ENCODE measurements at places on chromosomes 4 and X. TPM values are rescaled to one million over a fixed set of nuclear protein-coding genes. Genes with fewer than 3 reads are reported as not detected.

The TCP11X2 gene
- not detected for total RNA-seq

The HPGDS gene
- total RNA-seq = 2.5 TPM

The DGAT2L6 gene
- total RNA-seq = not detected

The EOLA2 gene
- 21.5 TPM for total RNA-seq

The UGT2B17 gene
- not detected for total RNA-seq

The XAGE2 gene
- not detected for total RNA-seq

The DCUN1D4 gene
- 68.3 TPM for total RNA-seq

The ENPEP gene
- 3.1 TPM for total RNA-seq

The TMEM150C gene
- total RNA-seq = 9.7 TPM

GRCh38 chrX:19760345-19760744 is 127.1 kb downstream of the SH3KBP1 start:
- DNase-seq = no peak

- no peak for DNase-seq
Observed at GRCh38 chr4:159266981-159267868, 164.3 kb downstream of the RAPGEF2 start.

- no peak for DNase-seq
Observed at GRCh38 chrX:153596981-153597750, 1.8 kb downstream of the CCNQ start.

DNA sequence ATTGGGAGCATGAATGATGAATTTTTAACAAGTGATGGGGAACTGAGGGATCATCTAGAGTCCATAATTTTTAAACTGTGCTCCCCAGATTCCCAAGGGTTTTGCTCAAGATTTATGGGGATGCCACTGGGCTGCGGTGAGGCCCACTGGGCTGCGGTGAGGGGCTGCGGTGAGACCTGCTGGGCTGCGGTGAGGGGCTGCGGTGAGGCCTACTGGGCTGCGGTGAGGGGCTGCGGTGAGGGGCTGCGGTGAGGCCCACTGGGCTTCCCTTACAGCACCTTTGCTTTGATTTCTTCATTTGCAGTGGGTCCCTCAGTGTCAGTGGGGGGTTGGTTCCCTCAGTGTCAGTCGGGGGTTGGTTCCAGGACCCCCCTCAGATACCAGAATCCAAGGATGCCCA is 47.4 kb upstream of the ATOH1 start:
- DNase-seq = no peak

GRCh38 chr4:85209161-85209560 is 242.7 kb upstream of the WDFY3 start:
- DNase-seq = no peak

GRCh38 chr4:168748807-168749206 is 252.0 kb downstream of the PALLD start:
- DNase-seq = no peak

- no peak for DNase-seq
Observed at GRCh38 chrX:134883137-134883700, 107.6 kb upstream of the SMIM10 start.

DNA sequence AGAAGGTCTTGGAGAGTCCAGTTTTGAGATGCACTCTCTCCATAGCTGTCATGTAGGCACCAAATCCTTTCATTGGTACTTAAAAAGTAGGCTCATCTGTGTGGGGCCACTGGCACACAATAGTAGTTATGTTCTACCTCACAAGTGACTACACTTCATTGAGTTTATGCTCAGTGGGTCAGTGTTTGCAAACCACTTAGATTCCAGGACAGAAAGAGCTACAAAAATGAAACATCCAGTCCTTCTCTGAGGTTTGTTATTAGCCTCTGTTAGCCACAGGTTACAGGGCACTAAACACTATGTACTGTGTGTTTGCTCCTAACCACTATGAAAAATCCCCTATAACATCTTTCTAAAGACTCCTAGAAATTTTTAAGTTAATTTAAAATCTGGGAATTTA is 13.8 kb downstream of the RAB28 start:
- no peak for DNase-seq

Measured in posterior vena cava (tissue), 2 donors.